HFFc6 (cell line): ENCODE measurements at places on chromosomes 1 and 21. TPM values are rescaled to one million over a fixed set of nuclear protein-coding genes. Genes with fewer than 3 reads are reported as not detected.
A peak's percentile ranks its signal among the peaks of the same experiment; 100 is the strongest.

Gene PHLDA3
- 111 and 113 TPM in 2 replicates for total RNA-seq

GRCh38 chr21:25640202-25640942, 1.3 kb downstream of the JAM2 start:
- peak overlapping the region; percentile 80 for H3K4me3 ChIP-seq
- peaks cover 26% of the 10 kb centered on the region for H3K27me3 ChIP-seq
- no peak for DNase-seq
- no peaks in the 10 kb centered on the region for H3K36me3 ChIP-seq

DNA sequence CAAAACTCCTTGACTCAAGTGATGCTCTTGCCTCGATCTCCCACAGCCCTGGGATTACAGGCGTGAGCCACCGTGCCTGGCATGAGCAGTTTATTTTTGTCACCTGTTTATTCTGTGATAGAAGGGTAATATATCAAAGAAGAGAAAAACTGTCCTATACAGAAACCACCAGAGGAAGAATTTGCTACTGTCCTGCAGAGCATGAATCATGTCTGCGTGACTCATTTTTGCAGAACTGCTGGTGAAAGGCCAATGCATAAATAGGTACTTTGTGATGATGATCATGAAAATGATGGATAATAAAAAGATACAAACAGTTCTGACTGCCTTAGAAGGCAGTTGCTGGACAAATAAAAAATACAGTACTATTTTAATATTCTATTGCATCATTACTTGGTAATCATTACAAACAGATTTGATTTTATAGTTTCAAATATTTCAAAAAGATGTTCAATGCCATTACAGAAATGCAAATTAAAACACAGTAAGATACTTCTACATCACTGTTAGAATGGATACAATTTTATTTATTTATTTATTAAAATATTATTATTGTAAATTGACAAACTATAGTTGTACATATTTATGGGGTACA, 26.5 kb downstream of the RIPPLY3 start:
- no peak overlapping the region for H3K27ac ChIP-seq
- H3K4me3 ChIP-seq = no peak overlapping the region
- no peaks in the 10 kb centered on the region for H3K36me3 ChIP-seq
- peak; percentile 71 for DNase-seq
- peaks cover 3% of the 10 kb centered on the region for H3K27me3 ChIP-seq
- H3K4me1 ChIP-seq = peaks cover 16% of the 10 kb centered on the region

Gene SLC26A9
- total RNA-seq = not detected in 3 replicates

- no peak overlapping the region for H3K4me3 ChIP-seq
- no peaks in the 10 kb centered on the region for H3K36me3 ChIP-seq
- H3K27me3 ChIP-seq = no peaks in the 10 kb centered on the region; the same call in 1 of the 2 replicates
- no peaks in the 10 kb centered on the region for H3K4me1 ChIP-seq
These were observed 28.7 kb downstream of the MARK1 start for GRCh38 chr1:220556641-220557040.

Gene LHX4
- 0.28 to 0.39 TPM (median 0.28 TPM) in 3 replicates for total RNA-seq

GRCh38 chr1:176193023-176193422, 14.1 kb downstream of the COP1 start:
- no peak overlapping the region for H3K27ac ChIP-seq
- H3K4me3 ChIP-seq = no peak overlapping the region
- H3K36me3 ChIP-seq = peaks cover 10% of the 10 kb centered on the region
- no peaks in the 10 kb centered on the region for H3K27me3 ChIP-seq
- H3K4me1 ChIP-seq = peaks cover 14% of the 10 kb centered on the region

DNA sequence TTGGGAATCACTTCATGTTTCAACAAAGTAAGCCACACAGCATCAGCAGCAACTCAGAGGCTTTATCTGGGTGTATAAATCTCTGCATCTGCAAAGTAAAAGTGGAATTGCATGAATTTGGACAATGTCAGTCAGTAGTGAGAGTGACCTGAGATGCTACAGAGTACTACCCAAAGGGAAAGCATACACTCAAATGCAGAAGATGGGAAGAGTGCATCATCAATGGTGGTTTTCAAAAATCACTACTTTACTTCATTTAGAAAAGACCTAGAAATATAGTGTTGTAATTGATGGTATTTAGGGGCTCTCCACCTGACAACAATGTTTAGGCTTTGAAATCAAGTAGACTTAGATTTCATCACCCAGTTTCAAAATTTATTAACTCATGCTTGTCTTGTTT, 24.5 kb upstream of the PKN2 start:
- peaks cover 15% of the 10 kb centered on the region; the same call in 1 of the 2 replicates for H3K4me1 ChIP-seq
- no peak overlapping the region for H3K27ac ChIP-seq
- no peak overlapping the region for H3K4me3 ChIP-seq
